Kidney glomerular epithelial cell (primary cell): ENCODE measurements at places on chromosomes 2 and 18.

GRCh38 chr2:207143215-207144172, 22.3 kb downstream of the KLF7 start:
- DNase-seq, result peak; percentile 75

DNA sequence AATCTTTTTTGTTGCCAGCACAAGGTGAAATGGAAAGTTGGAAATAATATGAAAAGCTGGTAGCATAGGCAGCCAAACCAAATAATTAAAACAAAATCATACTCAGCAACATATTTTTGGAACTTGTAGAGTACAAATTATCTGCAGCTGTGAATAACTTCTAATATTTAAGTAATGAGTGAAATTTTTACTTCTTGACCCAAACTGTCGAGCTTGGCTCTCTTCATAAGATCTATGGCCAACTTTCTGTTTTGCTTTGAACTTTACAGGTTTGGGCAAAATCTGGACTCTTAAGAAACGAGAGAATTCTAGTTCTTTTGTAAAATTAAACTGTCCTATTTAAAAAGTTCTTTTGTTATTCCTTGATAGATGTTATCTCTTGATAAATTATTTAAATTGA, 25.6 kb upstream of the CCDC102B start:
- no peak for DNase-seq

GRCh38 chr2:43083710-43084698, 142.4 kb downstream of the ZFP36L2 start:
- peak; percentile 19 for DNase-seq

DNA sequence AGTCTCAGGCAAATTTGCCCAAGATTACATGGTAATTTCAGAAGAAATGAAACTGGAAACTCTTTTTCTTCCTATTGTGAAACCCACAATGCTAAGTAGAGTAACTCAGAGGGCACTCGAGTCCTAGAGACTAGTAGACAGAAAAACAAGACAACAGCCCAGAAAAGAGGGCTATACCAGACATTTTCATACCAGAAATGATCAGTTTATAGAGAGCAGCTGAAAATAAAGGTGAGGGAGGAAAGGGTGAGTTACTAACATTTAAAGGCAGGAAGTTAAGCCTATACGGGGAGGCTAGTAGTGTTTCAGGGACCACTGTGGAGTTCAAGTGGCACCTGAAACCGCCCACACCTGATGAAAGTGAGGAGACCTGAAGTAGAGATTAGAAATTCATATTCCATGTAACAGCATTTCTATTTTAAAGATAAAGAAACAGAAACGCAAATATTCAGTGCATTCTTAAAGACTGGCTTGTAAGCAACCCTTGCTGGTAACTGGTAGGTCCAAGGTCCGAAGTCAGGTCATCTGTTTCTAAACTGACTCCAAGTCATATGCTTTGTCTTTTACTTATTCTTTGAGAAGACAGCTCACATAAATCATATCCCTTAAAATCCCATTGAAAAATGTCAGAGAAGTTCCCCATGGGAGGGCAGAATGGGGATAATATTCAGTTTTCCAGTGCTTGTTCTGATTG, 145.1 kb upstream of the ITGB6 start:
- no peak for DNase-seq

GRCh38 chr18:74936343-74936742, 272.6 kb downstream of the PTGR3 start:
- no peak for DNase-seq

DNA sequence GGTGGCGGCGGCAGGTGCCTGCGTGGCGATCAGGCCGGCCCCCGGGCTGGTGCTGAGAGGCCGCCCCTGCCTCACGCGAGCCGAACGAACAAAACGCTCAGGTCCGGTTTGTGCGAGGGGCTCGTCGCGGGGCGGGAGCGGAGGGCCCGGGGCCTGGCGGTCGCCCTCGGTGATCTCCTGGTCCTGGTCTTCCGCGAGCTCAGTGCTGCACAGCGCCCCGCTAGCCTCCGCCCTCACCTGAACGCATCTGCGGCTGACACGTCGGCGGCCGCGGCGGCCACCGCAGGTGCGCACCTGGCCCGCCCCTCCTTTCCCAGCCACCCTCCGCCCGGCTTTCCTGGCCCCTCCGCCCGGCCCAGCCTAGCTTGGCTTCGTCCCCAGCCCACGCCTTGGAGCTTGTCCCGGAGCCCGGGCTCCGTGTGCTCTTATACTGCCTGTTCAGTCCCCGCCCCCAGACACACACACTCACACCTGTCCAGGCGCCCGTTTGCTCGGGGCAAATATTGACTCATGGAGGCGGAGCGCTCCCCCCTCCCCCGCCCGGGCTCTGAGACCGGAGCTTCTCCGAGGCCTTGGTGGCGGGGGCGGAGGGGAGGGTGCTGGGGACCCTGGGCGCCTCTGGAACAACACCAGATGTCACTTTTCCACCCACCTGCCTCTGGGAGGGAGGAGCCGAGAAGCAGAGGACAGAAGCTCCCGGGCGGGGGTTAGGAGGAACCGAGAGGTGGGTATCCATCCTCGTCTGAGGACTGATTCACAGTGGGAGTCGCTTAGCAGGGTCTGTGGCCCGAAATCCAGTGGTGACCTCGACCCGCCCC, 8.6 kb upstream of the CRYBA2 start:
- no peak for DNase-seq
